ENCODE measurements at places on chromosomes 6 and 20.

- no peak for DNase-seq
Measured at GRCh38 chr6:46772762-46773161, 20.4 kb upstream of the MEP1A start.

- no peak for DNase-seq
Measured at GRCh38 chr6:162372106-162372505, 355.5 kb downstream of the PRKN start.

DNA sequence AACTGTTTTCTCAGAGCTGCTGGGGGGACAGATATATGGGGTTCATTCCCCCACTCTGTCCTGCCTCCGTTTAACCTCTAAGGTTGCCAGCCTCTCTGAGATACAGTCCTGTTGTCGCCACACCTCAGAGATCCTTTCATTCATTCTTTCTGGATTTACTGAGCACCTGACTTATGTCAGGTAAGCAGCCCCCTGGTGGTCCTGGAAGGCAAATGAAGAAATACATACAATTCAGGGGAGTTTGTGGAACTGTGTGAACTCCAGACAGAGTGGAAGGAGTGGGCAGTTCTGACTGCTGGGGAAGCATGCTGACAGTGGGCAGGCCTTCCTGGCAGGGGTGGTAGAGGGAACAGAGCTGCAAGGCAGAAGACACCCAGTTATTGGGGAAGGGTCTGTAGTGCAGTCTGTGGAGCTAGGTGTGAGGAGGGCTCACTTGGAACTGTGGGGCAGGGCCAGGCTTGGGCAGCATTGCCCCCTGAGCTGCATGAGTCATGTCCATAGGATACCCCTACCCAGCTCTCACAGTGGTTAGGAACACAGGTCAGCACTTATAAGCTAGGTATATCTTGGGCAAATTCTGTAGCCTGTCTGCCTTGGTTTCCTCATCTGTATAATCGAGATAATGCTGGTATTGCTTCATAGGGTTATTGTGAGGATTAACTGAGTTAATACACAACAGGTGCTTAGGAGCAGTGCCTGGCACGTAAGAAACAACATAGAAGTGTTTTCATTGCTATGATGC lies 12.8 kb upstream of the SGK2 start:
- DNase-seq: no peak

DNA sequence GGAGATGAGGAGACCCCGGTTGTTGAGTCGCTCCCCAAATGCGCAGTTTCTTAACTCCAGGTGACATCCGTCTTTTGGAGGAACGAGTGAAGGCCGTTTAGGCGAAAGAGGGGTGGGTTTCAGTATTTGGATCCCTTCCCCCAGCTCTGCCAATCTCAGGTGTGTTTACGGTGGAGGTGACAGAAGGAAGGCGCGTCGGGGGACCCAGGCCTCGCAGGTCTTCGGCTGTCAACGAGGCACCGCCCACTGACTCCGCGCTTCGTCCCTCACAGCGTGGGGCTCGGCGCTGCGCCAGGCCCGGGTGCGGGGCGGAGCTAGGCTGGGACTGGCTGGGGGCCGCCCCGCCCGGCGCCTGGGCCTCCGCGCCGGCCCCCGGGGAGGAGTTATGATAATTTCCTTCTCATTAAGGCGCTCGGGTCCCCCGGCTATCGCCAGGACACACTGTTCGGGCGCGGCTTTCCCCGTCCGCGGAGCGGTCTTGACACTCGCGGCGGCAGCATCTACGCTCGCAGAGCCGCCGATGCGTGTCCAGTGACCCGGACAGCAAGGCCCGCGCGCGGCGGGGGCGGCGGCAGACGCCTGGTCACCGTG lies at the start of gene TFAP2C:
Gene TFAP2C, plus strand, starts transcription at position 434 of the 591 bp plus-strand sequence. CDS start 239 bp downstream, outside the sequence.
- DNase-seq: no peak

DNA sequence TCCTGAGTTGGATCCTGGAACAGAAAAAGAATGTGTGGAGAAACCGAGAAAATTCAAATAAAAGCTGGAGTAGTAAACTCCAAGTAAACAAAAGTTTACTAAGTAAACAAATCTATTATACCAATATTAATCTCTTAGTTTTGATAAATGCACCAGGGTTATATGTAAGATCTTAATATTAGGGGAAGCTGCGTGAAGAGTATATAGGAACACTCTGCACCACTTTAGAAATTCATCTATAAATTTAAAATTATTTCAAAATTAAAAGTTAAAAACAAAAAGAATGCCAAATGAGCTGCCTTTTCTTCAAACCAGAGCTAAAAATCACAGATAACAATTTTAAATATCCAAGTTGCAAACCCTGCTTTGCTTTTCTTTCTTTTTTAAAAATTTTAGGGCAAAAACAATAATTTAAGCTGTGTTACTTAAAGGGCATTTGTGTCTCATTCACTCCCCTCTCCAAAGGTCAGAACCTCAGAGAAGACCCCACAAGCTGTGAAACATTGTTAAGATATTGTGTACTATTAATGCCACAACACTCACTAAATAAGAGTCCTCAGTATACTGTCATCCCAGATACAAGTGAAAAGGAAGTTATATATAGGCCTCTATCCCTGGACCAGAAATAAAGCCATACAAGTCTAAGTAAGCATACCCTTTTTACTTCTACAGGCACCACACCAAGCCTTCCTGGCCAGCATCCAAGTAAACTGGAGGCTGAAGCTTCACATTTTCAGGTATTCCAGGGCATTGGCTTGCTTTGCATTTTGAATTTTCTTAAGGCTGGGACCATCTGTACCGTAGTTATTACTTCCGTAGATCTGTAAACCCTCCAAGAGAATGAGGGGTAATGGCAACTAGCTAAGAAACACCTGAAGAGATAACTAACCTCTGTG lies 7.0 kb downstream of the DNAAF9 start:
- DNase-seq: no peak

GRCh38 chr6:156955494-156956183 lies 178.5 kb downstream of the ARID1B start:
- no peak for DNase-seq

DNA sequence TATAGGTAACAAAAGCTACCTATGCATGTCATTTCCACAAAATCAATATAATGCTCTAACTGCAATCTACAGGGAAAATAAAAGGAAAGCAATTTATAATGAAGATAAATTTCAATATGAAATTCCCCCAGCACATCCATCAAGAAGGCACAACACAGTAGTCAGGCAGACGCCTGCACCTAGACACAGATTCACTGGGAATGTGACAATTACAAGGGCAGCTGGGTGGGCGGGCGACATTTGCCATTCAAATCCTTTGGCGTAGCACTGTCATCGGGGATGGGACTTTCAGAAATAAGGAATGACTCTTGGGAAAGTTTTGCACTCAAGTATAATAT lies 60.4 kb downstream of the SULF2 start:
- no peak for DNase-seq

DNA sequence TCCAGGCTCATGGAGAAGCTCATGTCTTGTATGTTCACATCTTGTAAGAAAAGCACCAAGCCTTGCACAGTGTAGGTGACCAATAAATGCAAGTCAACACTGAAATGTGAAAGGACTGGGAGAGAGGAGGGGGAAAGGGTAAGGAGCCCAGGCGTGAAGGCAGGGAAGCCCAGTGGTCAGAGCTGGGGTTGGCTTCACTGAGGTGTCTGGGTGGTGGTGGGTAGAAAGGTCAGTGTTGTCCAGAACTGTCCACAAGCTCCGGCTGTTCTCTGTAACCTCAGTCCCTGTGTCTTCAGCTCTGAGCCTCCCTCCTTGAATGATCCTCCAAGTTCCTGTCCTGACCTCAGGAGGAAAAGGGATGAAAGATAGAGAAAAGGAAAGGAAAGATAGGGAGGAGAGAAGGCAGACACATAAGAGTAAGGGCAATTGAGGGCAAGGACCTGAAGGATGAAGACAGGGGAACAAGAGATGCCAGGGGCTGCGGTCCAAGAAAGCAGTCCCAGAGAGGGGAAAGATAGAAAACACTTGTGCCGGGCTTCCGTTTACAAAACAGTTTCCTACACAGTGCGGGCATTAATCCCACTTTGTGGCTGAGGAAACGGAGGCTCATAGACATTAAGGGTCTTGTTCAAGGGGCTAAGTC lies 2.4 kb upstream of the TNXB start:
- DNase-seq: no peak

DNA sequence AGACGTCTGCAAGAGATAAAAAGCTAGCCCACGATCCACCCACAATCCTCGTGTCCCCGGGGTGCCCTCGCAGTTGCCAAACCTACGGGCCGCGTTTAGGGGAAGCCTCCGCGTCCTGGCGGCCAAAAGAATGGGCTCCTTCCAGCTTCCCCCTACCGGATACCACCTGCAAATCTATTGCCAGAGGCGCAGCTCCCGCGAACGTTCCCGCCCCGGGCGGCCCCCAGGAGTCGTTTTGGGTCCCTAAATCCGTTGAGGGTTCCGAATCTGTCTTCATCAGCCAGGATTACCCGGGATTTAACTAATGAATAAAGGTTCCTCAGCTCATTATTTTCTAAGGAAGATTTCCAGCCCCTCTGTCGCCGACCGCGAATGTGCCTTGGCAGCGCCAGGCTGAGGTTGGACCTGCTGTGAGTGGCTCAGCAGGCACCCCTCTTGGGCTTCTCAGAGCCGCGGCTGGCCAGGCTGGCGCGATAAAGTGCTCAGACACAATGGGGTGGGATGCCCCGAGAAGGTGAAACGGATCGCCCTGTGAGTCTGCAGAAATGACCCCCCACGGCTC lies 2.8 kb upstream of the VSX1 start:
- DNase-seq: no peak

GRCh38 chr20:4008026-4008413 lies 7.3 kb downstream of the RNF24 start:
- no peak for DNase-seq

DNA sequence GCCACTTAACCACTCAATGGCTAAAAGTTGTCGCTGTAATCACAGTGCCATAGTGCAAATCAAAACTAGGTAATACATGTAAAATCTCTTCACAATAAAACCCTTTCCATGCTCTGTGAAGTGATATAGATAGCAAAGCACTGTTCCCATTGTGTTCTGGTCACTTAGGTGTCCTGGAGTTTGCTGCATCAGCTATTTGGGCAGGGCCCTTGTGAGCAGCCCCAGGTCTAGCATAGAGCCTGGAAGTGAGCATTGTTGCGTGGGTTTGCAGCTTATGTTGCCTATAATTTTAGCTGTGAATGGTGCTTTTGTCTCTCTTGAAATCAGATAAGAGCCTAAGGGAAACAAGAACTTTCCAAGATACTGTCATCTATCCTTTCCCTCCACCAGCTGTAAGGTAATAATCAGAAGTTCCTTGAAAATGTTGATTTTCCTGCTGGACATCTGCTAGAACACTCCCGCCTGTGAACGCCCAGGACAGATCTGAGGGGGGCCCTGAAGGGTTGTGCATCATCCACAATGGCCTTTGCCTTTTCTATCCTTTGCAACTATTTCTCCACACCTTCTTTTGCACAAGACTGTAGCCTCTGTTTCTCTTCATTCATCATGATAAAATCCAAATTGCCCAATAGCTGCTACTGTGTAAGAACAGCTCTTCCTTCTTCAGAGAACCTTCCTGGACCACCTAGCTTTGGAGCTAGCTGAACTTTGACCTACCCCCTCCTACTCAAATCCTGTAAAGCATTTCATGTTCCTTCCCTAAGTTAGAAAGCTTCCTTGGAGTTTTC lies 57.0 kb downstream of the TNFAIP3 start:
- DNase-seq: no peak

GRCh38 chr6:166032366-166033200 lies 135.1 kb downstream of the TBXT start:
- DNase-seq: no peak

- DNase-seq: no peak
Measured at GRCh38 chr6:16637635-16638034, 123.6 kb downstream of the ATXN1 start.

- DNase-seq: no peak
Measured at GRCh38 chr6:134456226-134456625, 138.3 kb upstream of the SGK1 start.

- no peak for DNase-seq
Measured at GRCh38 chr6:4682431-4683097, 93.6 kb upstream of the CDYL start.

GRCh38 chr6:15761045-15761502 lies 98.2 kb upstream of the DTNBP1 start:
- DNase-seq: no peak

DNA sequence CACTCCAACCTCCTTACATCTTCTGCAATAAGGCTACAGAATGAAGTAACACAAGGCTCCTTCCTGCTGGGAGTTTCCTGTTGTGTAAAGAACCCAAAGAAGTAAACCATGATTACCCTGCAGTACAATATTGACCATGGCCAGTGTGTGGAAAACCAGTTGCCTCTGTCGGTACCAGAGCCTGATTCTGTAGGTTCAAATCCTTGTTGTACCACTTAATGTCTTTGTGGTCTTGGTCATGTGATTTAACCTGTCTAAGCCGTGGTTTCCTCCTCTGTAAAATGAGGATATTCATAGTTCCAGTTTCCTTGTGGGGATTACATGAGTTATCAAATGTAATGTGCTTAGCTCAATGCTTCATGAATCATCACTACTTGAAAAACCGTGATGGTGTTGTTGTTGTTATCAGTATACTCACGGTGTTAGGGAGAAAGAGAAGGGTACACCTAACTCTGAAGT lies 60.3 kb upstream of the PRELID3B start:
- DNase-seq: no peak

DNA sequence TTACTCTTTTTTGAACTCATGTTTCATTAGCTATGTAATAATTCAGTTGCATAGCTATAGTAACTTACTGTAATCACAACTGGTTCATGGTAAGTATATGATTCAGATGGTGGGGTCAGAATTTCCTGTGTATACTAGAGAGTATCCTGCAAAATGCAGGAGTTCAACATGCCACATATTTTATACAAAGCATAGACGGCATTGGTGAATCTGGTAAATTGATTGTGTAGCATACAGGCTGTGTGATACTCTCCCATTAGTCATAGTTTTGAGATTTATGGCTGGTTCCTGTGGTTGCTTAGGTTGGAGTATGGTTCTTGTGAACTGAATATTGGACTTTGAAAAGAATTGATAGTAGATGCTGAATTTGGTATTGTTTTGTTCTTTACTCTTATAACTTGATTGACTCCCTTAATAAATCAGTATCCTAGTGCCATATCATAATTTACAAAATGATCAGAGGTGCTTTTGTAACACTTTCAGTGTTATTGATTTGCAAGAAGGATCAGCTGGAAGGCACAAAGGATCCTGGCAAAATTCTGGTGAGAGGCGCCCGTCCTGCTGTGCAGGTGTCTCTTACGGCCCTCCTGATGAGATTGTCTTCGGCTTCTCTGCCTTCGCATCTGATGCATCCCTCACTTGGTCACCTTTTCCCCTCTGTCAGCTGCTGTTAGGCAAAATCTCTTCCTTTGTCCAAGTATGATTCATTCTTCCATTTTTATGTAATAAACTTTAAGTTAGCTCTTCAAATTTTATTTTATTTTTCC lies 22.6 kb downstream of the SNX9 start:
- no peak for DNase-seq
